ENCODE measurements at places on chromosomes 3 and 15.

- no peak for DNase-seq
Observed at GRCh38 chr15:48989170-48989569, 25.5 kb upstream of the SHC4 start.

- no peak for DNase-seq
Observed at GRCh38 chr3:15676259-15676658, 74.7 kb downstream of the BTD start.

- no peak for DNase-seq
Observed at GRCh38 chr15:77870195-77871065, 207.1 kb downstream of the TBC1D2B start.

DNA sequence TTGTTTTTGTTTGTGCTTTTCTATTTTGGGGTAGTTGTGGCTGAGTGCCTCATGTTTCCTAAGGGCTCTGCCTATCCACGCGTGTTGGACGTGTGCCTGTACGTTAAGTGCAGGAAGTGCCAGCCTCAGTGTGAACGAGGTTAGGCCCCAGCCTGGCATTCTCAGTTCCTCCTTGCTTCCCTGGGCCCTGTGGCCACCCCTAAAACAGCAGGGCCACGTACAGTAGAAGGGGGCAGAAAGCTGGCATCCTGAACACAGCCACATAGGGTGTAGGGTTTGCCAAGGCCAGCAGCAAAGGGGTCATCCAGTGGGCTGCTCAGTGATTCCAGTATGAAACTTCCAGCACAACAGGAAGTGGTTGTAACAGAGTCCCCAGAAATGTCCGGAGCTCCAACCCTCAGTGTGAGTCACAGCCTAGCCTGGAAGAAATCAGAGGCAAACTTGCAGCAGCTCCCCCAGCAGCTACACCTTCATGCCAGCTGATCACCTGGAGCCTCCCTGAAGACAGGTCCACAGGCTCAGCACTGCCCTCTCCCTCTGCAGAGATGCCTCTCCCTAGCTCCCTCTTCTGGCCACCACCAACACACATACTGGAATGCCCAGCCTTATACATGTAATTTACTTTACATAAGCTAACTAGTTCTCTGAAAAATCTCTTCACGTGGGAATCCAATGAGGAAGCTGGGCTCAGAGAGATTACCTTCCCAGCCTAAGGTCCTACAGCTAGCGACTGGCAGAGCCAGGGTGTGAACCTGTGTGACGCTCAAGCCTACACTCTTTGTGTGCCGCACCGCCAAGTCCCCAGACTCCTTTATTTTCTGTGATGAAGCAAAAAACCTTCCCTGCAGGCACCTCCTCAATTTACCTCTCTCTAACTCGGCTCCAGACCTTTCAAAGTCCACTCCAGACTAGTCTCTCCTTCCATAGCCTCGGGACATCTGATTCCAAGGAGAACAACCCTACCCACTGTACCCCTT lies 26.6 kb downstream of the ILDR1 start:
- no peak for DNase-seq

DNA sequence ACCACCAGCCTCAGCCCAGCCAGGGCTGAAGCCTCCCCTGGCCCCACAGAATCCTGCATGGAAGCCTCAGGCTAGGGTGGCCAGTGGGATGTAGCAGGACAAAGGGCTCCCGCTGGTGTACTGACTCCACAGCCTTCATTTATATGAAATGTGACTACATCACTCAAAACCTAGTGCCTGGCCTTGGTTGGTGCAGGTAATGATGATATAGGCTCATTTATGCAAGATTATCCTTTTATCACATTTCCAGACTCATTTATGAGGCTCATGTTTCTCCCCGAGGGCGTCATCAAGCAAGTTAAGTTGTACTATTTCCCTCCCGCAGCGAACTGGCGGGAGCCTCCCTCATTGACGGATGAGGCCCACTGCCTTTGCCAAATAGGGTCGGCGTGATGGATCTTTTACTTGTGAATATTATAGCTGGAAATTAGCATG lies 179.1 kb upstream of the SMAD3 start:
- DNase-seq = no peak
